ENCODE measurements at places on chromosomes 1 and 21. TPM values are rescaled to one million over a fixed set of nuclear protein-coding genes. Genes with fewer than 3 reads are reported as not detected.

Gene AKR7A3
- total RNA-seq = 0.24 TPM

Gene CFAP74
- total RNA-seq = not detected

Gene TFF2
- not detected for total RNA-seq

Gene SPRR2E
- total RNA-seq = not detected

Gene MCM3AP
- total RNA-seq = 44.3 TPM

Gene MNDA
- total RNA-seq = not detected

Gene ILDR2
- not detected for total RNA-seq

Gene CCDC27
- not detected for total RNA-seq

Gene TP73
- total RNA-seq = 0.59 TPM

Gene KRTAP12-2
- not detected for total RNA-seq

Gene MX1
- 2.0 TPM for total RNA-seq

Gene FCRL3
- not detected for total RNA-seq

Gene DAB1
- not detected for total RNA-seq

Gene LRRN2
- total RNA-seq = 16.9 TPM

Gene TOR1AIP1
- 31.4 TPM for total RNA-seq

Gene TRIM67
- 0.12 TPM for total RNA-seq

Gene RPL22
- 657 TPM for total RNA-seq

Gene NME7
- total RNA-seq = 22.5 TPM

Gene PRDM16
- total RNA-seq = 0.31 TPM

Gene OR2T2
- not detected for total RNA-seq

Gene HMGCS2
- total RNA-seq = not detected

Gene HSF2BP
- total RNA-seq = 1.5 TPM

Gene CHD5
- 1.3 TPM for total RNA-seq

Gene DMBX1
- 0.99 TPM for total RNA-seq

Gene TRIM17
- not detected for total RNA-seq

Gene HPCAL4
- 0.29 TPM for total RNA-seq

Gene CDA
- 35.1 TPM for total RNA-seq

Gene PLA2G2D
- total RNA-seq = not detected

Gene HIVEP3
- total RNA-seq = 2.0 TPM

Gene LCE1B
- total RNA-seq = not detected

Gene MEAF6
- total RNA-seq = 41.0 TPM

Gene PPP1R8
- total RNA-seq = 36.5 TPM

Gene KAZN
- total RNA-seq = 2.9 TPM

Gene HSPA13
- total RNA-seq = 14.0 TPM

Gene MTARC2
- total RNA-seq = 13.5 TPM

Gene LRRC53
- not detected for total RNA-seq

Gene NECTIN4
- total RNA-seq = 2.9 TPM
